ENCODE measurements at places on chromosomes 12 and 14.

GRCh38 chr14:68568907-68569897 is 223.7 kb downstream of the ZFP36L1 start:
- no peak for DNase-seq

DNA sequence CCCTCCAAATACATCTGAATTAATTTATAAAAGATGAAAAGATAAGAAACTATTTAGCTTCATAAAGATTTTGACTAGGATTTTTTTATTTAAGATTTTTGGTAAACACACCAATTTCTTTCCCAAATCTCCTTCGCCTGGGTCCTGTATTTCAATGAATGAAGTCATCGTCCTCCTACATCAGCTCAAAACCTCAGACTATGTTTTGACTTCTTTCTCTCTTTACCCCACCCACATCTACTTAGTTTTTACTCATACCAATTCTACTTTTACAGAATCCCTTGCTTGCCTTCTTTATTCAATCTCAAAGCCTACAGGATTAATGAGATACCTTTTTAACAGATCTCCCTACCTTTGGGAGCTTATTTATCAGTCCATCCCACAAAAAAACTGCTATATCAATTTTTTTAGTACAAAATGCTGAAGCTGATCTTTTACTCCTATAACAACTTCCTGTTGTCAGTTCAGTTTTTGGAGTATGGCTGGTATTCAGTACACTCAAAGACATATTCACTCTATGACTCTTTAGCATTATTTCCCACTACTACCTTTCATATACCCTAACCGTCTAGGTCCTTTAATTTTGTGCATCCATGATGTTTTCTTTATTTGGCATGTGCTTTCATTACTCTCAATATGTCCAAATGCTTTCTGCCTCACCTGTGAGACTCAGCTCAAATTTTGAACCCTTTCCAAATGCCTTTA is 18.7 kb upstream of the CCDC91 start:
- no peak for DNase-seq

DNA sequence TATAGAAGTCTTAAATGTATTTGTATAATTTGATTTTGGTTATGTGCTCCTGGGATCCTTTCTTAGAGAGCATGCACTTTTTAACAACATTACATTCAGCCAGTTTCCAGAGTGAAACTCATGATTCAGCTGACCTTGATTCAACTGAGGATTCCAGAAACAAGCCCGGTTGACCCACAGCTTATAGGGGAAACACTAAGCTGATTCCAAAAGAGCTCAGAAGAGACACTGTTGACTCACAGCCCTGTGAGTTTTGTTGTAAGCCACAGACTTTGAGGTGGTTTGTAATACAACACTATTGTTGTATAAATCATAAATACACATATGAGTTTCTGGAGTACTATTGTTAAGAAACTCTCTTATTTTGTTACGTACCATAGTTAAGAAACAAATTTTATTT is 133.8 kb upstream of the MGAT4C start:
- no peak for DNase-seq

DNA sequence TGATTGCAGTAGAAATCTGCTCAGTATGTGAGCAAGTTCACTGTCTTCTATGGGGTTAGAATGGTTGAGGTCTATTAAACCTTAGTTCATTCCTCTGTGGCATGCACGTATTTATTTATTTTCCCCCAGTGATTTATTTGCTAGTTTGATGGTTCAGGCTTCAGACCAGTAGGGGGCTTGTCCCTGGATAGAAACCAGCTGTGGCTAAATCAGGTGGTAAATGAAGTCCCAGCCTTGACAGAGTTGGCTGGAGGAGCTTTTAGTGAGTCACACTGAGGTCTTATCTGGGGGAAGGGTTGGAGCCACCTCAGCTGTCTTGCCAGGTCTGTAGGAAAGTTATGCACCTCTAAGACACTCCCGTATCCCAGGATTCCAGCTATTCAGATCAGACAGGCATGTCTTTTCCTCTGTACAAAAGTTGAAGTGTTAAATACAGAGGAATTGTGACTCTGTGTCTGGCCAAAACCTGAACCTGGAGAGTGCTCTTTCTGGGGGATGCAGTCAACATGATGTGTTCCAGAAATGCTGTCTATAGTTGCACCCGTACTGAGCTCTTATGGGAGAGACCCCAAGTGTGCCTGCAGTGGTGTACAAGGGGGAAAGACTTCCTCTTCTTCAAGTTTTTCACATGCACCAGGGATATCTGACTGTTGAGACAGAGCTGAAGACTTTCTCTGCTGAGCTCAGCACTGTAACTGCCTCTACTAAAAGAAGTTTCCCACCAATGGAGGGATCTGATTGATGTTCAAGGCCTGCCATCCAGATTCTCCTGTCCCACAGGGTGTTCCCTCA is 1322.1 kb downstream of the TMEM121 start:
- peak; percentile 24 for DNase-seq

DNA sequence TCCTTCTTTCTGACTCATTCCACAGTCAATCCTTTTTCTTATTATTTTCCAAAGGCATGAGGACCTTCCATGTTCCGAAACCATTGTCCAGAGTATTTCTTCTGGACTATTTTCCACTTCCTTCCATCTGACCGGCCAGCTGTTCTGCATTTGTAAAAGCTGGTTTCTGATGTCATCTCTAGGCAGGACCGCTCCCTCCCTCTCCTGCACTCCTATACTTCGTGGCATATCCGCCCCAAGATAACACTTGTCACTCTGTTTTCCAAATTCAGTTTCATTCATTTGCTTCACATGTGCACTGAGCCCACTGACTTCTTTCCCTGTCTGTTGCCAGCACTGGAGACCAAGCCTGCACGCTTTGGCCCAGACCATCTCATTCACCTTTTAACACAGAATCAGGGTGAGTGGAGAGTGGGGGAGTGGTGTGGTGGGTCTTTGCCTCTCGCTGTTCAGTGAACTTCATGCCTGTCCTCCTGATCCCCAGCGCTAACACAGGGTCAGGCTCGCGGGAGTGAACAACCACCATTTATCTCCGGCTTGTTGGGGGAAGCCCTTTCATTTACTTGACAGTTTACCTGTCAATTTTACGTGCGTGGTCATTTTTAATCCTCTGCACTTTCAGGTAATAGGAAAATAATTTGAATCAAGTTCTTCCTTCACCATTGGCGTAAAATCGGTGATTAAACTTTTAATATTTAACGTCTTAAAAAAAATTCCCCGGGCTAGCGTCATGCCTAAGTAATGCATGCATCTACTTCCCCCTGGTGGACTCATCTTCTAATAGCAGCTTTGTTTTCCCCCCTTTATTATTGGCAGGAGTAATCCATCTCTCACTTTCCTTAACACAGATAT is 52.5 kb downstream of the C12orf75 start:
- DNase-seq = peak; percentile 66

DNA sequence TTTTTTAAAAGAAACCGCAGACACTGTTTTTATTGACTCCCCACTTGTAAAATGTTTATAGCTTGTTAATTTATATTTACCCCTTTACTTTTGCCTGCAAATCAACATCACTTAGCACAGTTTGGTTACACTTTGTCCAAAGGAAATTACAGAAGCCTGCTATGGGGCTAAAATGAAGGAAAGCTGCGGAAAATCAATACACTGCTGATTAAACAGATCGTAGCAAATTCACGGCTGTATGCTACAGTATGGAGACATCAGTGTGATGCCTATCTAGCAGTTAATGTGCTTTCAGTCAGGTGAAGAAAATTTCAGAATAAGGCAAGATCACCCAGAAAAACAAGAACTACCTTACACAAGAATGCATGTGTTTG is 110.0 kb downstream of the FOXG1 start:
- DNase-seq = no peak

- DNase-seq = peak; percentile 2
Measured at GRCh38 chr14:24798911-24799462, 165.0 kb upstream of the GZMB start.

- no peak for DNase-seq
Measured at GRCh38 chr14:68401855-68402254, 391.0 kb downstream of the ZFP36L1 start.

DNA sequence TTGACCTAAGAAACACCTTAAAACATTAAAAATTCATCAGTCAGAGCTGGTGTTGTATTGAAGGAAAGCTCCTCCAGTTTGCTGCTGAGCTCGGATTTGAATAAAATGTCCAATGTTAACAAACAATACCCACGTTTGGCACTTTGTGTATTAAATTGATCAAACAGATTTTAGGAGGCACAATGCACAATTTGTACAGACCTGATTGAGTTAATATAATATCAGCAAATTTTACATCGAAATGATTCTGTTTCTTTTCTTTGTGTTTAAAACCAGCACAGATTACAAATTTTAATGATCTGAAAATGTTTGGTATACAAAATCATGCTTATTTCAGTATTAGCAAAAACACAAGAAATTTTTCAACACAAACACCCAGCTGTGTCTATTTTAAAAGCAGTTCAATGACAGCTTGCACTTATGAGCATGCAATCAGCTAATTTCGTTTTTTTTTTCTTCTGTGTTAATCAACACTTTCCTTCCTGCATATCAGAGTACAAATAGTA is 2.8 kb upstream of the FOXG1 start:
- no peak for DNase-seq
